ENCODE measurements at places on chromosomes 2 and 18.

DNA sequence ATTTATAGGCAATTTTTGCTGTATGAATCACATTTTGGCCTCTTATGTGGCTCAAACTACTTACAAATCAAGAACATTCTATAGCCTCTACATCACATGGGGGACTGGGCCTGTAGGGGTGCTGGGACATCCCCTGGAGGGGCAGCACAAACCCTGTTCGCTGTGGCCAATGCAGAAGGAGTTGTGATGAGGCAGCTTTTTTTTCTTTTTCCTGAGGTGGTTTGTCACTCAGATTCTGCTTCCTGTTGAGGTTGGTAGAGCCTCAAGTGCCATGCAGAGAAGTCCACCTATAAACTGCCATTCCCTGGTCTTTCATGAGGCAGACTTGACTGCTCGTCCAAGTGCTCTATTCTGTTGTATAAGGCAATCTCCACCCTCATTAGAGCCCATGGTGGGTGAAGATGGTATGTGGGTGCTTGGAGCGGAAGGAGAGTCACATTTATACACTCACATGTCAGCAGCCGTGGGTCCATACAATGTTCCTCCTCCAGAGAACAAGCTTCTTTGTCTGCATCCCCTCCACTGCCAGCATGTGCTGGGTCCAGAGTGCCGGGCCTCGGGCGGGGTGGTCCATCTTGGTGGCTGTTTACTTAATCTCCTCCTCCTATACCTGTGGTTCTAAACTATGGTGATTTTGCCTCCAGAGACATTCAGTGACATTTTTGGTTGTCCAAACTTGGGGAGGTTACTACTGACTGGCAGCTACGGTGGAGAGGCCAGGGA, 120.3 kb downstream of the ACOXL start:
- DNase-seq = no peak

- peak; percentile 12 for DNase-seq
Measured at GRCh38 chr18:50009773-50010335, 185.1 kb downstream of the MYO5B start.

- no peak for DNase-seq
Measured at GRCh38 chr2:236934166-236934565, 151.5 kb upstream of the COPS8 start.

DNA sequence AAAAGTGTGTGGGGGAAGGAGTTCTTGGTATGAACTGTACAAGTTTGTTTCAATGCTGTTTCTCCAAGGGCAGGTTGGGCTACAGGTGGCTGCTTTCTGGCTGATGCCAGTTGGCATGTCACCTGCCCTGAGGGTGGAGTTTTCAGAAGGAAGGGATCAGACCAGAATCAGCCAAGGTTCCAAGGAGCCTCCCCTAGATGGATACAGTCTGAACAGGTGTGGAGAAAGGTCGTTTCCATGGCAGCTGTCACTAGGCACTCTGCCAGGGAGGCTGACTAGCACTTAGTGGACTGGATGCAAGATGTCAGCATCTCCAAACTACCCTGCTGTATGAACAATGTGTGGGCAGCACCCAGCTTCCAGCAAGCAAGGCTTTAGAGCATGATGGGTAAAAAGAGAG, 444.4 kb upstream of the HNRNPA3 start:
- DNase-seq = no peak

Data from hypothalamus (tissue), 51 donors.